ENCODE measurements at places on chromosomes 6 and 20. TPM values are rescaled to one million over a fixed set of nuclear protein-coding genes. Genes with fewer than 3 reads are reported as not detected.

Gene TRIM10
- total RNA-seq: not detected

Gene HSPA1L
- total RNA-seq: 0.85 TPM

Gene BCLAF1
- total RNA-seq: 116 TPM

Gene MMP24
- total RNA-seq: 0.63 TPM

Gene ANKEF1
- total RNA-seq: 2.4 TPM

Gene IL17F
- total RNA-seq: not detected

Gene HLA-DMA
- 0.27 TPM for total RNA-seq

Gene ADGRF1
- not detected for total RNA-seq

Gene LCA5
- 4.2 TPM for total RNA-seq

Gene ZSCAN23
- total RNA-seq: 1.9 TPM

Gene TRAPPC3L
- 0.09 TPM for total RNA-seq

Gene FILIP1
- 19.3 TPM for total RNA-seq

Gene PRDM13
- total RNA-seq: not detected

Gene POPDC3
- 0.19 TPM for total RNA-seq

Gene IL20RA
- not detected for total RNA-seq
